Memory B cell (primary cell): ENCODE measurements at places on chromosomes 16 and 17.

DNA sequence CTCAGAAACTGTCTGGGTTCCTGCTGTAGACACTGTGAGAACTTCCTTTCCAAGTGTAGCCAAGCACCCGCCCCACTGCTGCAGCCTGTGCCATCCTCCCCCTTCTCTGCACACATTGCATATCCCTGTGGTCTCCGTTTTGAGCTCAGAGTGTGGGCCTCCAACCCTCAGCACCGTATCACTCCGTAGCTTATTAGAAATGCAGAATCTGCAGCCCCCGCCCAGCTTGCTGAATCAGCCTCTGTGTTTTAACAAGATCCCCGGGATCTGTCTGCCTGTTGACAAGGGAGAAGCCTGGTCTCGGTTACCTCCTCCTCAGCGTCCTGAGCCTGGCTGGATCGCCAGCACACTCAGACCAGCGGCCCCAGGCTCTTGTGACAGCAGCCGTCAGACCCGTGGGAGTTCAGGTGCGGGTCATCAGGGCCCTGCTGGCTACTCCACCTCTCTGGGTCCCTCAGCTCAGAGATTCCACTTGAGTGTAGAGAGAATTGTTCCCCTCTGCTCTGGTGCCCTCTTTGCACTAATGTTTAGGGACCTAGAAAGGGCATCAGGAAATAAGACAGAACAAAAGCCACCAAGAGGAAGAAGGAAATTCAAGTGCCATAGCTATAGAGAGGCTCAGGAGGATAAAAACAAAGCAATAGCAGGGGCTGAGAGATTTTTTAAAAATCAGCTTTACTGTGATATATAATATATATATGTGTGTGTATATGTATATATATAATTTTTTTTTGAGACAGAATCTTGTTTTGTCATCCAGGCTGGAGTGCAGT is 92.3 kb downstream of the PITPNC1 start:
- no peak for DNase-seq

- no peak for DNase-seq
Measured at GRCh38 chr17:52106072-52106471, 52.4 kb downstream of the CA10 start.

GRCh38 chr17:38715216-38715943 is 10.3 kb downstream of the MLLT6 start:
- no peak for DNase-seq

- no peak for DNase-seq
Measured at GRCh38 chr17:33751702-33752065, 458.6 kb upstream of the ASIC2 start.

DNA sequence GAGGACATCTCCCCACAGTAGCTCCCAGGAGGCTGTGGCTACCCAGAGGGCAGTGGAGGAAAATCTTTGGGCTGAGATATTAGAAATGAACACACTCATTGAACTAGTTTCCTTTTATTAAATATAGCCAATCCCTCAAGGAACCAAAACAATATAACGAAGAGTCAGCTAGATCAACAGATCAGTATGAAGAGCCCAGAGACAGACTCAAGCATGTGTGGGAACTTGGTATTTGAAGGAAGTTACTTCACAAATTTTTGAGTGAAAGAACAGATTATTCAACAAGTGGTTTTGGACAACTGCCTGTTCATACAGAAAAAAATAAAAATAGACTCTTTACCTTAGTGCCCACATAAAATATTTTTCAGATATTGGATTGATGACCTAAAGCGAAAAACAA is 183.6 kb upstream of the PMFBP1 start:
- no peak for DNase-seq

GRCh38 chr17:22266231-22266630 is 573.9 kb downstream of the KCNJ18 start:
- DNase-seq, result no peak

- DNase-seq, result no peak
Measured at GRCh38 chr17:74082886-74083285, 120.6 kb upstream of the RPL38 start.

GRCh38 chr17:40813804-40814203 is 8.6 kb downstream of the KRT10 start:
- no peak for DNase-seq

DNA sequence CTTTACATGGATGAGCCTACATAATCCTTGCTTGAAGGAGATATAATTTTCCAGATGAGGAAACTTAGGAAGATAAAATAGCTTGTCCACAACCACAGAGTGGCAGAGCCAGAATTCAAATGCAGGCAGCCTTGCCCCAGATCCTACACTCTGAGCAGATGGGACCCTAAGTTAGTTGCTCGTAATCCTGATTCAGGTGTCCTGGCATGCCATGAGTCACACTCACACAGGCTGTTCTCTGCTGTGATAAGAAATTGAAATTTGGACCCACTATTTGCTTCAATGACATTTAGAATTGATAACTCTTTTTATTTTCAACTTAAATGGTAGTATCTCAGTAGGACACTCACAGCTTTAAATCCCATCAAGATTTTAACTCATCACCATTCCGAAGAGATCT is 150.7 kb upstream of the CACNG5 start:
- DNase-seq, result no peak

- DNase-seq, result no peak
Measured at GRCh38 chr16:71552698-71553503, 24.0 kb downstream of the TAT start.

DNA sequence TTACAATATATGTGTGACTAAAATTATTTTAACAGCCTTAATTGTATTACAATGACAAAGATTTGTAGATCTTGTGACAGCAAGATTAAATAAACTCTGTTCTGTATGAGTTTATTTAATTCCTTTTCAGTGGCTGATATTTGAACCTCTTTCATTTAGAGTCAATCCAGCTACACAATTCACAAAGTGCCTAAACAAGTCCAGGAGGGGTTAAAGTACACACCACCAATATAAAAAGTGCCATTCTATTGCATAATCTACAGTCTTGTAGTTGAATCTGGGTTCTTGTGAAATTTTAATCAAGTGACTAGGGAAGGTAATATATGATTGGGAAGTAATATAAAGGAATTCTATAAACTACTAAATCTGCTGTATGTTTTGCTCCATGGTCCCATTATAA is 3.9 kb upstream of the NFAT5 start:
- DNase-seq, result no peak

- no peak for DNase-seq
Measured at GRCh38 chr17:17732892-17733670, 51.8 kb downstream of the RAI1 start.

- no peak for DNase-seq
Measured at GRCh38 chr16:56312028-56312300, 113.4 kb downstream of the AMFR start.

GRCh38 chr17:40364121-40364861 is at the start of gene GJD3:
GJD3 (minus strand) TSS chr17:40364737; CDS start chr17:40363815, 922 bp downstream.
- DNase-seq, result no peak

DNA sequence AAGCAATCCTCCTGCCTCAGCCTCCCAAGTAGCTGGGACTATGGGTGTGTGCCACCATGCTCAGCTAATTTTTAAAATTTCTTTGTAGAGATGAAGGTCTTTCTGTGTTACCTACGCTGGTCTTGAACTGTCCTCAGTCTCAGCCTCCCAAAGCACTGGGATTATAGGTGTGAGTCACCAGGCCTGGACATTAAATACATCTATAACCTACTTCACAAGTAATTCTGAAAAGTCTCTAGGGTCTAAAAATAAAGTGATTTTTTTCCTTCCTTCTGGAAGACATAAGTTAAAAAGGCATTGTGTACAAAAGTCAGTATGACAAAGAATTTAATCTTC is 118.3 kb downstream of the PARN start:
- DNase-seq, result no peak

GRCh38 chr16:648071-648780 is 939 bp upstream of the WDR90 start:
- no peak for DNase-seq

GRCh38 chr17:1755252-1755826 is 6.5 kb upstream of the SERPINF1 start:
- no peak for DNase-seq

- DNase-seq, result no peak
Measured at GRCh38 chr16:4241928-4242283, at the start of gene SRL. SRL (minus strand) TSS chr16:4242080; CDS start chr16:4242067, 13 bp downstream.

DNA sequence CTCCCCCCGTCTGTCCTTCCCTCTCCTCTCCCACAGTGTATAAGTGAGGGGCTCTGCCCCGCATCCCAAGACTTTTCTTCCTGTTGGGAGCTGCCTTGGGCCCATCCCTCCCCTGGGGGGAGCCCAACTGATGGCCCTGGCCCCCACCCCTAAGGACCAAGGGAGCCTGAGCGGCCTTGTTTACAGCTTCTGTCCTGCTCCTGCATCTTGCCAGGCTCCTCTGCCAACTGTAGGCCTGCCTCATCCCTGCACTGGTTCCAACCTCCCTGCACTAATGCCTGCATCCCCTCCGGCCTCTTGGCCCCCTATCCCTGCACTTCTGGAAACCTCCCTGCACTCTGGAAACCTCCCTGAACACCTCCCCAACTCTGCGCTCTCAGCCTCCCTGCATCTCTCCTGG is 1.4 kb upstream of the PAGR1 start:
- DNase-seq, result no peak

DNA sequence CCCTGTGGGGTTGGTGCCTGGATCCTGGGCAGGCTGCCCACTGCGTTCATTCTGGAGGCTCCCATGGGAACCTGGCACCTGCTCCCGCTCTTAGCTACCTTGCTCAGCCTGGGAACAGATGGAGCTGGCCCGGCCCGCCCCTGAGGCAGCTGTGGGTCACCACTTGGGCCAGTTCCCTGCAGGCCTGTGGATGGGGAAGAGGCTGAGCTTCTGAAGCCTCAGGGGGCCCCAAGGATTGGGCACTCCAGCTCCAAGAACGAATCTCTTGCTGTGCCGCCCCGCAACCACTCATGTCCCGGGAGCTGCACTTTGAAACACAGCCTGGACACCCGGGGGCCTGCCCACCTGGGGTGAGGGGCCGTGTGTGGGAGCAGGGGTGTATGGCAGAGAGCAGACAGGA is 37.7 kb downstream of the BAHCC1 start:
- DNase-seq, result no peak

DNA sequence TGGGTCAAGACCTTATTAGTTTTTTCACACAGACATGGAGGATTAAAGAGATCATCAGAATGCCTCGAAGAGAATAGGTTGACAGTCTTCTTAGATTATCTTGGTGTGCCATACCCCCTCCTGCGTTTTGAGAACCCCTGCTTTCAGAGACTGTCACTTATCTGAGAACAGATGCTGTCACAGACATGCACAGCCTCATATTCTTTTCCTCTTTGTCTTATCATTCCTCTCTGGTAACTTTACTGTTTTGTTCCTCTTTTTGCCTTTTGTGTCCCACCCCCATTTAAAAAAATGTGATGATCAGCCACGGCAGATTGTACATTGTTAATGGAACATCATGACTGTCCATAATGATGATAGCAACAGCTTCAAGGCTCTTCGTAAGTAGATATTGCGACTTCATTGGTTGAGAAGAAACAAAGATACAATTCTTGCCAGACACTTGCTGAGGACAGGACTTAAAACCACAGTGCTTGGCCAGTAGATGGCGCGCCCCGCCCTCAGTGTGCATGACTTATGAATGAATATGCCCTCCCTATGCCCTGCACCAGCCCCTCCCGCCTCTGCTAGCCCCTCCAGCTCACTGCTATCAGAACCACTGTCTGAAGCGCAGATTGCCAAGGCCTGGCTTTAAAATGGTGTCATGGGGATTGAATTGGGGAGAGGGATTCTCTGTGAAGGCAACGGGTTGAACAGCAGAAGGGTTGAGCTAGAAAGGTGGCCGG is 2.6 kb upstream of the PITPNC1 start:
- DNase-seq, result peak; percentile 75

DNA sequence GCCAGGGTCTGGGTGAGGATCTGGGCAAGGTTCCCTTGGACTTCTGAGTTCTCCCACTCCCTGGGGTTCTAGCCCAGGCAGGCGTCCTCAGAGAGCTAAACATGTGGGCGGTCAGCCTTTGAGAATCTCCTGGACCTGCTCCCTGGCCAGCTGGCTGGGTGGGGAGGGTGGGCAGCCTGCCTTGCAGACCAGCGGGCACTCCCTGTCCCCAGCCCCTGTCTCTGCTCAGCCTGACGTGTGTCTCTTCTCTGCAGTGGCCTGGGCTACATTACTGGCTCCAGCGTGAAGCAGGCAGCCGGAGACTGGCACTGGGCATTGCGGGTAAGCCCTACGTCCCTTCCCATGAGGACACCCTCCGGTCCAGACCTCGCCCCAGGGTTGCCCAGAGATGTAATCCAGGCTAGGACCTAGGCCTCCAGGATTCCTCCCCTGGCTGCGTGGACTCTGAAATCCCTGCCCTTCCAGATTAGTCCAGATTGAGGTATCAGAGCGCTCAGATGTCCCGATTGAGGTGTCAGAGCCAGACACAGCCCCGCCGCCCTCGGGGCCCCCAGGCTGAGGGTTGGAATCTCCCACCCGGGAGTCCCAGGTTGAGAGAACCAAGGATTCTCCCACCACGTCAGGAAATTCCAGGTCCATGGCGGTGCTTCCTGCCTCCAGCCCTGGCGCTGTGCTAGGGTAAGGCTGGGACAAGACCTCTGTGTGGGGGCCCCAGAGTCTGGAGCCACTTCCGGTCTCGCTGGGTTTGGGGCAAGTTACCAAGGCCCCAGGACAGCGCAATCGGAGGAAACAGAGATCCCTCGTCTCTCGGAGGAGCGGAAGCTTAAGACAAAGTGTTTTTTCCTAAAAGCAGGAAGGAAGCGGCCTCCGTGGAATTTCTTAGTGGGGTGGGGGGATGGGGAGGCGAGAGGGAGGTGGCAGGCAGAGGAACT is 24.1 kb downstream of the MYBBP1A start:
- no peak for DNase-seq

- DNase-seq, result no peak
Measured at GRCh38 chr16:15658149-15658548, 8.1 kb downstream of the NDE1 start.

DNA sequence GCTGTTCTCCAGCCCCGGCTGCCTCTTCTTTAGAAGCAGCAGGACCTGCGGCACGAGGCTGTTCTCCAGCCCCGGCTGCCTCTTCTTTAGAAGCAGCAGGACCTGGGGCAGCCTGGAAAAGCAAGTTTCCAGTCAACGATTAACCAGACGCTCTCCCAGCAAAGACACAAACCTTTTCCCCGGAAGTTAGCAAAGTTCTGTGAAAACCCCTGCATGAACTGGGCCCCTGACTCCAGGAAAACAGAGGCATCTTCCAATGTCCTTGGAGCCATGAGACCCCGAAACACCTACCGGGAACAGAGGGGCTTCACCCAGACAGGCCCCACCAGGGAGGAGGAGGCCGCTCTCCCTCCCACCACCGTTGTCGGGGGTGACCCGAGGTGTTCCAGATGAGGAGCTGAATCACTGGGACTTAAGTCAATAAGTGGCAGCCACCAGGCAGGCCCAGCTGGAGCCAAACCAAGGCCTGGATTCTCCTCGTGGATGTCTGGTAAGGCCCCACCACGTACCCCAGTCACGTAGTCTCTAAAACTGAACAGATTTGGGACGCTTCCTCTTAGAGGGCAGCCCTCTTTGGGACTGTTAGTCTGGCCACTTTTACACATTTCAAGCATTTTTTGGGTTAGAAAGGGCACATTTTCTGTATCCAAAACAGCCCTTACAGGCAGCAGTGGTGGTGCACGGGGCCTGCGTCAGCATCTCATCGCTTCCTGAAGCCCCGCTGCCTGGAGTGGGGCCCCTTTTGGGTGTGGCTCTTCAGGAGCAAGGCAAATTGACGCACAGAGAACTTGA is at the start of gene RPH3AL:
TSS of gene RPH3AL (minus strand) at position 387 of the 792 bp plus-strand sequence. CDS start 25,264 bp downstream, outside the sequence.
- DNase-seq, result no peak

- DNase-seq, result no peak
Measured at GRCh38 chr17:73307130-73307529, 4.7 kb downstream of the CDC42EP4 start.

- DNase-seq, result no peak
Measured at GRCh38 chr16:52708476-52708875, 161.5 kb upstream of the TOX3 start.
